ENCODE measurements at places on chromosomes 7 and 10.

- DNase-seq: no peak
Observed at GRCh38 chr7:140458201-140458600, 21.1 kb downstream of the MKRN1 start.

- DNase-seq: no peak
Observed at GRCh38 chr10:102997998-102998397, 79.9 kb downstream of the CNNM2 start.

GRCh38 chr10:49176310-49177268 is 11.6 kb downstream of the TMEM273 start:
- no peak for DNase-seq

GRCh38 chr7:44965441-44965903 is 13.3 kb downstream of the MYO1G start:
- no peak for DNase-seq

DNA sequence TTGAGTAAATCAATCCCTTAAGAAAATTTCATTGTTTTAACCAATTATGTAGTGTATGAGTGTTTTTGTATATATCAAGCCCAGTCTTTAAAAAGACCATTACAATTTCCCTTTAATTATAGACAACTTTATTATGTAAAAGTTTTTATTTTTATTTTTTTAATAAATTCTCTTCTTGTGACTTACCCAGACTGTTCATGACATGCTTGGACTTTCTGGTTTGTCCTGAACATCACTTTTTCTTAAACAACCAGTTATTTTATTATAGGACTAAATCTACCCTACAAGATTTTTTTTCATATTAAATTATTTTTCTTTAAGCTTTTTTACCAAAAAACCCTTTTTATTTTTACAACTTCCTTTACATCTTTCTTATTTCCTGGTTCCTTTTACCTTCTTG is 410.4 kb downstream of the ATRNL1 start:
- DNase-seq: no peak

DNA sequence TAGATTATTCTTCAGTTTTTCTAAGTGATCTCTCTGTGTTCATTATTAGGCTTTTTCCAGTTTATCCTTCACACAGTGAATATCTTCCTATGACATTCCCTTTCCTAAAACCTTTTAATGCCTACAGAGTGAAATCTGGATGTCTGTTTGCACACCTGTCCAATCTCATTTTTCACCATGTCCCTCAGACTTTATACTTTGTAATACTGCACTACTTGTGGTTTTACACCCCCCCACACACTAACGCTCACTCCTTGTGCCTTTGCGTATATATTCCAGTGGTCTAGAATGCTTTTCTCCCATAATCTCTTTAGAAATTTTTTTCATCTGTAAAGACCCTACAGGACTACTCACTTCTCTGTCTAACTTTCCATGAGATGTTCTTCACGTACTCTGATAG is 98.2 kb downstream of the EXOC6 start:
- DNase-seq: no peak

GRCh38 chr10:132240156-132240555 is 53.4 kb downstream of the DPYSL4 start:
- no peak for DNase-seq

- DNase-seq: no peak
Observed at GRCh38 chr7:87317691-87318245, 27.7 kb upstream of the CROT start.
